ENCODE measurements at places on chromosomes 7 and 10.

- no peak for DNase-seq
Measured at GRCh38 chr10:67141300-67141699, 215.5 kb downstream of the LRRTM3 start.

- DNase-seq, result no peak
Measured at GRCh38 chr10:12428447-12429135, 79.2 kb downstream of the CAMK1D start.

GRCh38 chr7:37162106-37162505 lies 286.6 kb downstream of the ELMO1 start:
- no peak for DNase-seq

DNA sequence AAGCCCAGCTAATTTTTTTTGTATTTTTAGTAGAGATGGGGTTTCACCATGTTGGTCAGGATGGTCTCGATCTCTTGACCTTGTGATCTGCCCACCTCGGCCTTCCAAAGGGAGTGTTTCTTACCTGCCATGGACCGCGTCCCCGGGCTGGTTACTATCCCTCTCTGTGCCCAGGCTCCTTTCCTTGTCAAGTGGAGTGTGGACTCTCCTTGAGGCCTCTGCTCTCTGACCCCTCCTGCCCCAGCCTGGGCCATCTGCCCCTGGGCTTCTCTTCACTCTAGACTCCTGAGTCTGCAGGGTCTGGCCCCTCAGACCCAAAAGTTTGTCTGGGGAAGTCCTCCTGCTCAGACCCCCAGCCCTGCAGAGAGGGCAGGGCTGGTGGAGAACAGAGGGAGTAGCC lies 20.7 kb downstream of the NEURL1 start:
- DNase-seq, result no peak

GRCh38 chr7:47045207-47046051 lies 536.5 kb downstream of the TNS3 start:
- DNase-seq, result no peak

DNA sequence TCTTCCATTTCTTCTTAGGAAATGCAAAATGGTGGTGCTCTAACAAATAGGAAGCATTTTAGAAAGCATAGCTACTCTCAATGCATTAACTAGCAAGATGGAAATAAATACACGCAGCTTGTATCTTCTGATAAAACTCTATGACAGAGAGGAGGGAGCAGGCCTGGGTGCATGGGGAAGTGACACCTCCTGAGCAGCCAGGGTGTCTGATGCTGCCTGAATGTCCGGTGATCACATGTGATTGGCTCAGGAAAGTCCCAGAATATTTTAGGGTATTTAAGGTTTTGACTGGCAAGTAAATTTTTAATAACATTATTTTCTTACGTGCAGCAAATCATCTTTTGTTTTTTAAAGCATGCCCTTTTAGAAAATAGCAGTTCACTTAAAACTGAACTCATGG lies 261.0 kb upstream of the KLF6 start:
- no peak for DNase-seq

GRCh38 chr7:2488272-2488645 lies 12.1 kb upstream of the GRIFIN start:
- no peak for DNase-seq

DNA sequence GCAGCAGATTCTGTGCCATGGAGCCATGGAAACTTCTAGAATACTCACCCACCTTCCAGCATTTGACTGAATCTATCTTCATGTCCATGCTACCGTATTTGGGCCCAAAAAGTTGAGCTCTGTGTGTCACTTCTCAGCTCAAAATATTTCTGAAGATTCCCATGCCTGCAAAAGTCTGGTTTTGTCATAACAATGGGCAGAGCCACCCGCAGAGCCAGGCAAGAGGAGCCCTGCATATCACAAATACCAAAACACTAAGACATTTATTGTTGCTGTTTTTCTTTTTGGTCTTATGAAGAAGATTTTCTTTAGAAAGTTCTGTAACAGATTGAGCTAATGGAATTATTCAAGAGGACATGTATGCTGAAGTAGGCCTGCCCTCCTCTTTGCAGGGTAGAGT lies 68.1 kb downstream of the PRTFDC1 start:
- no peak for DNase-seq

DNA sequence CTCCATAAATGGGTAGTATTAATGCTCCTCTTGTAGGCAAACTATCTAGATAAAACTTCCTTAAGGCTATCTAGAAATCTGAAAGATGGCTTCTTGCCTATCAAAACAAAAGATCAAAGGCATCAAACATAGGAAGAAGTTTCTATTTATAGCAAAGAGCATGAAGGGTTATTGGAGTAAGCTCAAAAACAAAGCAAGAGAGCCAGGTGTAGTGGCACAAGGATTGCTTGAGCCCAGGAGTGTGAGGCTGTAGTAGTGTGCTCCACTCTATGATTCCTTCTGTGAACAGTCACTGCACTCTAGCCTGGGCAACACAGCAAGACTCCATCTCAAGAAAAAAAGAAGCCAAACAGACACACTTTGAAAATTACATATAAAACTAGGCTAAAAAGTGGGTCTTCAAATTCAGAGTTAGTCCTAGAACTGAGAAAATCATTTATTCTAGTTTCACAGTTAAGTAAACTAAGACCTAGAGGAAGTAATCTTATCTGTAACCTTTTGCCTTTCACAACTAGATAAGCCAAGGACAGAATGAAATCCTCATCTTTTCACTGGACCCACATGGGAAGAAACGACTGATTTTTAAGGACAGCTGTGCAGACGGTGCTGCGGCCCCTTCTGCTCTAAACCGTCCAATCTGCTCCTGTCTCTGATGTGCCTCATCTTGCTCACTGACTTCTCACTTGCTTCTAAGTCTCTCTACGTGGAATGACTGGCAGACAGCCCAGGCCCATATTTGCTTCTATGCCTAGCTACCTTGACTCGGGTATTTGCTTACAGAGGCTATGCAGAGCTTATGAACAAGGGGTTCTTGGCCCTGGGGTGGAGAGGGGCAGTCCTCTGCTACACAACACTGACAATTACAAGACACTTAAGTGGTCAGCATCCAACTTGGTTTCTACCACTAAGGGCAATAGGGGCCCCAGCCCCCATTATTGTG lies 50.0 kb downstream of the ESYT2 start:
- DNase-seq, result no peak

- no peak for DNase-seq
Measured at GRCh38 chr7:44489955-44490350, 505 bp downstream of the NUDCD3 start.

GRCh38 chr10:97854743-97855142 lies 5.1 kb downstream of the GOLGA7B start:
- DNase-seq, result no peak
